ENCODE measurements at places on chromosomes 16 and 17.
A peak's percentile ranks its signal among the peaks of the same experiment; 100 is the strongest.

DNA sequence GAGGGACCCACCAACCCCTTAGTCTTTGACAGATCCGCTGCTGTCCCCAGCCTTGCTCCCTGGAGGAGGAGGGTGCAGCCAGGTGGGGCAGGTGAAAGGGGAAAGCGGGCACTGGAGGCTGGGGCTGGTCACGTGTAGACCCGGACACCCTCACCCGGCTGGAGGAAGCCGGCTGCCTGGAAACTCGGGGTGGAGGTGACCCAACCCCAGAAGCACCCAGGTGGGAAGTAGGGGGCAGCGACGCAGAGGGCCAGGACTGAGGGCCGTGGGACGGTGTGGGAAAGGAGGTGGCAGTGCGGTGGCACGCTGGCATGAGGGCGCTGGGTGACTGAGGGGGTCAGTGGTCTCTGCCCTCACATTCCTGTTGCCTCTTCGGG lies 2.7 kb downstream of the TRAF7 start:
- DNase-seq: no peak

DNA sequence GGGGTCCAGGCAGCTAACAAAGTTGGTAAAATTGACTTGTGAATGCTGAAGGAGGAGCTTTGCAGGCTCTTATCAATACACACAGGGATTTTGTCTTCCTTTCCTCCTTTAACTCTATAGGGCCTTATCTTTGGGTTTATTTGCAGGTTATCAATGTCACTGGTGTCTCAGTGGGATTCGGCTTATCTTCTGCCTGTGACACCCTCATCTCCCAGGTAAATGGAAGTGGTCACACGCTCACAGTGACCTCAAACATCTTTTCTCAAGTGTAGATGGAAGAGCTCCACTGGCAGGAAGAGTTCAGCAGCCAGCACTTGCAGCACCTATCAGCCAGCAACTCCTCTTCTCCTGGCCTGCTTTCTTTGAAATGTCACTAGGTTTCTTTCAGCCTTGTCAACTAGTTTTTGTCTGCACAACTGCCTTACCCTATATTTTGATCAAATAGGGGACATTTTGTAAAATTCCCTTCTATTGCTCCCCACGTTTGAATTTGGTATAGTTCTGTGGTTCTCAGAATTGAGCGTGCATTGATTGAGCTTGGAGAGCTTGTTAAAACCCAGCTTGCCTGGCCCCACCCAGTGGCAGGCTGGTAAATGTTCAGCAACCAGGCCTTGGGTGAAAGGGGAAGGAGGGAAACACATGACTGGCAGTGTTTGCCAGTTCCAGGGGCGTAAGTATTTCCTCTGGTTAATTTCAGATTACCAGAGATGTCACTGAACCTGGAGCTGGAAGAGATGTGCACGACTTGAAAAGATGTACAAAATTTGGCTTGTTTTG lies 12.8 kb downstream of the SLC47A1 start:
- no peak for DNase-seq

DNA sequence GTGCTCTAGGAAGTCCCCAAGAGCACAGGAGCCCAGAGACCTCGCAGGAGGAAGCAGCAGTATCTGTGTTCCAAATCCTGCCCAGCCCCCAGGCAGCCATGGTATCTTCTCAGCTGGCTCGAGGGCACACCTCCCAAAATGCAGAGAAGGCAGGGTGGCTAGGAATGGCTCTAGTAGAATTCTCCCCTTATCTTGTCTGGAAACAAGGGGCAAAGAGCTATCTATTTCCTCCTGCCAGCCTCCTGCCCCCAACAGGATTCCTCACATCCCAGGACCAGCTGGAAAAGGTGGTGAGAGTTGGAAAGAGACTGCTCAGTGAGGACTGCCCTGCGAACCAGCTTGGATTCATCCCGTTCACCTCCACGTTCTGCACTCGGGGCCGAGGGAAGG lies 8.6 kb upstream of the TSPOAP1 start:
- no peak for DNase-seq

GRCh38 chr17:80455784-80456183 lies 20.6 kb downstream of the NPTX1 start:
- no peak for DNase-seq

GRCh38 chr16:71867939-71868338 lies 16.0 kb downstream of the ZNF821 start:
- DNase-seq: no peak

DNA sequence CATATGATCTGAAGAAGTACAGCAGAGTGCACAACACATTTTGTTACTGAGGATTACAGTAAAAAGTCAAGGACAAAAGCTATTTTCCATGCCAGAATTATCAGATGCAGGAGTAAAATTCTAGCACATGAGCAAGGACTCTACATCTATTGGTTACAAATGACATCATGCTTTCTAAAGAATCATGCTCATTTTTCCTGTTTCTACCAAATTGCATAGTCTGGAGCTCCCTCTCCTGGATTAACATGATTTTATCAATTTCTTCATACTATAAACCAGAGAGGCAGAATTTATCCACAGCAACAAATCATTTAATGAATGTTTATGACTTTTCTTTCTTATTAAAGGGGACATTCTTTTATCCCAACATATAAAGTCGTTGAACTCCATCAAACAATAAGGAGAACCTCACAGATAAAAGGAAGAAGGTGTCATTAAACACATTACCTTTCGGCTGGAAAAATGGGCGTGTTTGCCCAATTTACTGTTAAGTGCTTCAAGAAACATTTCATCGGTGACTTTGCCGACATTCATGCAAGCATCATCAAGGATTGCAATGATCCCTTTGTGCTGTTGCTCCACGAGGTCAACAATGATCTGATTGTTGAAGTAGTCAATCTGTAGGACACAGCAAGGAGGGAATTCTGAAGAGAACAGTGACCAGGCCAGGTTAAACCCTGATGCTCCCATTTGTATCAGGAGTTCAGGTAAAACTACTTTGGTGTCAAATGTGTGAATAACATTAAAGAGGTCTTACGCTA lies 121.7 kb downstream of the MYO1D start:
- DNase-seq: peak; percentile 70

DNA sequence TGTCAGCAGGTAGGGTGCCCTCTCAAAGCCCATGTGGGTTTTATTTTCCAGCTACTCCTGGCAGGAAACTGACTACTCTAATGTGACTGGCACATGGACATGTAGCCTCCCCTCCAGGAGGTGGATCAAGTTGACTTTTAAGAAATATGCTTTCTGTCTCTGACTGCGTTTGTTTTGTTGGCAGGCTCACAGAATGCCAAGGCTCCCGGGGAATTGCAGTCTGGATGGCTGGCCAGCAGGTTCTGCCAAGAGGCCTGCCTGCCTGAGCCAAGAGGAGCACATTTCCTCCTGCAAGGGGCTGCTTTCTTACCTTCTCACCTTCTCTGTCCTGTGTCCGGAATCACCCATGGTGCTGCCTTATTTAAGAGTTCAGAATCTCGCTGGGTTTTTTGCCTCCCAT lies 217.3 kb upstream of the ERCC4 start:
- DNase-seq: peak; percentile 30

GRCh38 chr17:37024181-37024637 lies 75.5 kb downstream of the AATF start:
- peak; percentile 55 for DNase-seq

DNA sequence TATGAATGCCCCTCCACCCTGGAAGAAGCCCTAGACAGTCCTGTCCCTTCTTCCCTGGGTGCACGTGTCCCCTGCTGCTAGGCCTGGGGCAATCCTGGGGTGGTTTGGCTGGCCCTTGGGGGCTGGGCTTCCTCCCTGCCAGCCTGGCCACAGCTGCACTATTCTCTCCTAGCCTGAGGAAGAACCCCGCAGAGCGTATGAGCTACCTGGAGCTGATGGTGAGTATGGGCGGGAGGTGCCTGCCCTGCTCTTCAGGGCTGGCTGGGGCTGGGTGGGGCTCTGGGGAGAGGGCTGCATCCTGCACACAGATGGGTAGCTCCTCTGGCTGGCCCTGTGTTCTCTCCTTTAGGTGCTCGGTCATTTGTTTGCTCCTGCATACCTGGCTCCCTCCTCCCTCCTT lies 28.8 kb downstream of the MAP2K3 start:
- DNase-seq: no peak

DNA sequence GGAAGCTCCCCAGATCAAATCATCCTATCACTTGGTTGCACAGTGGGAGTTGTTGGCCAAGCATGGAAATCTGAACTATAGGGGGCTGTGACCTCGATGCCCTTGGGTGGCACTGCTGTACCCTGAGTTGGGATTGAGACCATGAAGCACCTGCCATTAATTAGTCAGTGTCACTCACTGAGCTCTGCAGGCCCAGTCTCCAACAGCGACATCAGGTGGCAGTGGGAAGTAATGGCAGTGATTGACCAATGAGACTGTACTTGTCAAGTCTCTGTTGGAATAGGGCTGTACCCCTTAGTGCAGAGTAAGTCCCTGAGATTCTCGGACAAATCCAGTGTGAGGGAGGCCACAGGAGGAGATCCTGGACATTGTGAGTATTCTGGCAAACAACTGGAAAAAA lies 118.0 kb upstream of the RPL38 start:
- DNase-seq: no peak

GRCh38 chr17:60416368-60416925 lies 5.8 kb upstream of the CHCT1 start:
- DNase-seq: no peak

DNA sequence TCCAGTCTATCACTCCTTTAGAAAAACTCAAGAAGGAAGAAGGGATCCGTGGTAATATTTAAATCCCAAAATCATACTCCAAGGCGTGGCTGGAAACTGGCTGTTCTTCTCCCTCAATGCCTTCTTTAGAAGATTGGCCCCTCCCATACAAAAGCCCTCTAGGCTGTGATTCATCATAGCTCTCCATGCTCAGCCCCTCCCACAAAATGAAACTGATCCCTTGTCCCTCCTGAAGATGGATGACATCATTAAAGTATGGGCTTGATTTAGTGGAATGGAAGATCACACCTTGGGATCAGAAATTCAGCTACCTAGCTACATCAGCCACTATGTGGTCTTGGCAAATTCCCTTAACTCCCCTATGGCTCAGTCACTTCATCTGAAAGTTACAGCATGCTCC lies 4.1 kb downstream of the GRIN2A start:
- DNase-seq: no peak

- DNase-seq: no peak
These were observed 141.5 kb downstream of the TRIM37 start for GRCh38 chr17:58965221-58965620.

- no peak for DNase-seq
These were observed 24.0 kb downstream of the NMRAL1 start for GRCh38 chr16:4450430-4450829.

GRCh38 chr16:3266873-3267537 lies 10.6 kb upstream of the MEFV start:
- DNase-seq: no peak

- no peak for DNase-seq
These were observed 4.5 kb upstream of the SNX20 start for GRCh38 chr16:50685462-50686063.

- DNase-seq: peak; percentile 63
These were observed 167.3 kb upstream of the GSE1 start for GRCh38 chr16:85445779-85446222.

GRCh38 chr16:56748191-56748590 lies 18.3 kb downstream of the NUP93 start:
- no peak for DNase-seq

GRCh38 chr17:77475016-77475976 lies 334.5 kb downstream of the SEC14L1 start:
- DNase-seq: no peak

- no peak for DNase-seq
These were observed 30.1 kb downstream of the HOXB1 start for GRCh38 chr17:48500435-48501426.

- peak; percentile 61 for DNase-seq
These were observed 1.3 kb upstream of the ZNF768 start for GRCh38 chr16:30527635-30528178.

GRCh38 chr16:19935694-19936093 lies 51.0 kb upstream of the GPRC5B start:
- no peak for DNase-seq

GRCh38 chr17:76083536-76084182 lies 4.7 kb downstream of the ZACN start:
- DNase-seq: no peak

GRCh38 chr16:69865701-69866100 lies 85.4 kb upstream of the CLEC18A start:
- no peak for DNase-seq

DNA sequence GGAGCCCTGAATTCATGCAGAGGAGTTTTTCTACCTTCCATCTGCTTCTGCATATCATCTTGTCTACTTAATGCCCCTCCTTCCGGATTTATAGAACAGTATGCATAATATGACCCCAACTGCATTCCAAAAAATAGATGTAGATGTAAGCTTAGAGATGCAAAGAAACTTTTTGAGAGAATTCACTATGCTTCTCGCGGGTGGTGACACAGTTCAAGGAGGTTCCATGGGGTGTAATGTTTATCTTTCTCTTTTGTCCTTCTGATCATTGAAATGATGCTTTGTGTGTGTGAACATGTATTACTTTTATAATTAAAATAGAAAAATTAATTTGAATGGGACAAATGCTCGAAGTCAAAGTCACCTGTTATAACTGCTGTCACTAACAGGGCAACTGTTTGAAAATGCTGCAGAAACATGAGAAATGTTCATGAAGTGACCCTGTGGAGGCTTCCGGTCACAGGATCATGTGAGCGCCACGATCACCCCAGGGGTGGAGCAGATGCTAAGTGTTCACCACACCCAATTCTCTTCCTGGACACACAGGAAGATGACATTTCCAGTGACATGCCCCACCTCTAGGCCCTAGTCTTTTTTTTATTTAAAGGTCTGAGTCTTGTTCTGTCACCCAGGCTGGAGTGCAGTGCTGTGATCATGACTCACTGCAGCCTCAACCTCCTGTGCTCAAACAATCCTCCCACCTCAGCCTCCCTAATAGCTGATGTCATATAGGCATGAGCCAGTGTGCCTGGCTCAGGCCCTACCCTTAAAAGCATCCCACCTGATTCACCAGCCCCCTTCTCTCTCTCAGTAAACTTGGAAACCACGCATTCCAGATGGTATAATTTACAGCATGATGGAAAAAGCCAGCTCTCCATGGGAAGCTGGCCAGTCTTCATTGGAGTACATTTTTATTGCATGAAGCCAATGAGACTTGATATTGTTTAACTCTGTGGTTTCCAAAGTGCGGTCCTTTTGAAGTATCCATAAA lies 21.0 kb upstream of the AGRP start:
- DNase-seq: no peak

- DNase-seq: no peak
These were observed 57.9 kb upstream of the CCL1 start for GRCh38 chr17:34420900-34421299.

DNA sequence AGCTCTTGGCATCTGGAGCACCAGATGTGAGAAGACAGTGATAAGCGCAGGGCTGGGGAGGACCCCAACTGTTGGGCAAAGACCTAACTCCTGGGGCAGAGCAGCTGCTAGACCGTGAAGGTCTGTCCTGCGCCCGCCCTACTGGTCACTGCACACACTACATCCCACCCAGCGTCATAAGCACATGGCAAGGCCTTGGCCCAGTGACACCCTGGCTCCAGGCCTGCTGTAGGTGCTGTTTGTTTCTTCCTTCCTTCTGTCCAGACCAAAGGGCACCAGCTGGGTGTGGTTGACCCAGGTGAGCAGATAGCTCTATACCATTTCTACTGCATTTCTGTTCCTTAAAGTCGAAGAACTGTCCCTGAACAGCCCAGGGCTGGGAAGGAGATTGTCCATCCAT lies 6.4 kb downstream of the TRPV3 start:
- DNase-seq: no peak
